ENCODE measurements at places on chromosomes 16 and 17.

- DNase-seq = peak; percentile 23
Measured at GRCh38 chr17:7440113-7440833, 961 bp downstream of the FGF11 start.

- DNase-seq = peak; percentile 50
Measured at GRCh38 chr17:10616502-10617119, 40.5 kb downstream of the MYH3 start.

- DNase-seq = no peak
Measured at GRCh38 chr17:30339086-30339485, 5.2 kb upstream of the TMIGD1 start.

DNA sequence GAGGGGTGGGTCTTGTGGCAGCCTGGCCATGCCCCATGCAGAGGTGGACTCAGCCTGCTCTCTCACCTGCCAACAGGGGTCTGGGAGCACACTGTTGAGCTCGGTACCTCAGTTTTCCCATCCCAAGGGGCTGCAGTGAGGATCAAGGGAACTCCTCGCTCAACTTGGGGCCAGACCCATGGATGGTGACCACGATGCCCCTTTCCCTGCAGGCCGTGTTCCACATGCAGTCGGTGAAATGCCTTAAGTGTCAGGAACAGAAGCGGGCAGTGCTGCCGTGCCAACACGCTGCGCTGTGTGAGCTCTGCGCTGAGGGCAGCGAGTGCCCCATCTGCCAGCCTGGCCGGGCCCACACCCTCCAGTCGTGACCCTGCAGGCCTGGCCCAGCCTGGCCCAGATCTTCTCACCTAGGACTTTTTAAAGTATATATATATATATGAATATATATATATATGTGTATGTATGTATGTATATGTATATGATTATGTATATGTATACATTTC is 20.1 kb downstream of the UNC13D start:
- DNase-seq = no peak

GRCh38 chr17:72715906-72716572 is 376.4 kb downstream of the SLC39A11 start:
- DNase-seq = no peak

- no peak for DNase-seq
Measured at GRCh38 chr17:51475730-51476129, 215.4 kb downstream of the UTP18 start.

DNA sequence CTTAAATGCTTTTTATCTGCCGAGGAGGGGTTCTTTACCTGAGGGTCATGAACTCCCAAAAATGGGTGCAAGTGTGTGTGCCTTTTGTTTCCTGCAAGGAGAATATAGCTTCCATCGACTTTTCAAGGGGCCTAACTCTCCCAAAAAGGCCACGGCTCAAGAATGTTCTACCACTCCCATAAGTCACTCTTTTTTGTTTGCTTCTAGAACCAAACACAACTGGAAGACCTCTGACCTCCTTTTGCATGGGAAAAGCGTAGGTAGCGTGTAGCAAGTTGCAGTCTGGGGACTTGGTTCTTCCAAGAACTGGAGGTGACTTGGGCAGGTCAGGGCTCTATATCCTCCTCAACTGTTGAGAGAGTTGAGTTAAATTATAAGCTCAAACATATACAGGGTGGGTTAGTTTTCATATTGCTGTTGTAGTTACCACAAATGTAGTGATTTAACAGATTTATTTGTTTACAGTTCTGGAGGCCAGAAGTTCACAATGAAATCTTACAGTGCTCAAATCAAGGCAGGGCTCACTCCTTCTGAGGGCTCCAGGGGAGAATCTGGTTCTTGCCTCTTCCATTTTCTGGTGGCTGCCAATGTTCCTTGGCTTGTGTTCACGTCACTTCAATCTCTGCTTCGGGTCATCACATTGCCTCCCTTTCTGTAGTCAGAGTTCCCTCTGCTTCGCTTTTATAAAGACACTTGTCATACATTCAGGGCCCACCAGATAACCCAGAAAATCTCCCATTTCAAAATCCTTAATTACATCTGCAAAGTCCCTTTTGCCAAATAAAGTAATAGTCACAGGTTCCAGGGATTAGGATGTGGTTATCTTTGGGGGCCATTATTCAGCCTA is 1.4 kb downstream of the TMEM97 start:
- DNase-seq = no peak

- peak; percentile 66 for DNase-seq
Measured at GRCh38 chr17:40909351-40909750, 24.3 kb upstream of the KRT20 start.

- no peak for DNase-seq
Measured at GRCh38 chr16:2384426-2384825, 43.9 kb upstream of the ABCA3 start.

- peak; percentile 67 for DNase-seq
Measured at GRCh38 chr16:19886073-19886941, 1.7 kb upstream of the GPRC5B start.

DNA sequence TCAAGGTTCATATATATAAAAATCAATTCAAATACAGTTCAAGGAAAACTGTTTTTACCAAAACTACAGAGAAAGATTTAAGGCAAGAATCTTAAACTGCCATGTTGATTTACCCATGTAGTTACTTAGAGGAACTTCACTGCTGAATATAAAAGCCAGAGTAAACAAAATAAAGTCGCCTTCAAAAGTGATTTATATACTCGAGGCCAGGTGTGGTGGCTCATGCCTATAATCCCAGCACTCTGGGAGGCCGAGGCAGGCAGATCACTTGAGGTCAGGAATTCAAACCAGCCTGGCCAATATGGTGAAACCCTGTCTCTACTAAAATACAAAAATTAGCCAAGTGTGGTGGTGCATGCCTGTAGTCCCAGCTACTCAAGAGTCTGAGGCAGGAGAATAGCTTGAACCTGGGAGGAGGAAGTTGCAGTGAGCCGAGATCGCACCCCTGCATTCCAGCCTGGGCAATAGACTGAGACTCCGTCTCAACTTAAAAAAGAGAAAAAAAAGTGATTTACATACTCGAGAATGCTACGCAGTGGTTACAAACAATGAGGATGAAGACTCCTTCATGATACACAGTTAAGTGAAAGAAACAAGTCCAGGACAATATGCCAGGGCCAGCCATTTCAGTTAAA is 54.1 kb upstream of the CNEP1R1 start:
- DNase-seq = no peak

- DNase-seq = peak; percentile 38
Measured at GRCh38 chr17:534071-534691, 180.5 kb downstream of the VPS53 start.

- DNase-seq = no peak
Measured at GRCh38 chr16:35628976-35629375, 2169.6 kb downstream of the TP53TG3F start.

DNA sequence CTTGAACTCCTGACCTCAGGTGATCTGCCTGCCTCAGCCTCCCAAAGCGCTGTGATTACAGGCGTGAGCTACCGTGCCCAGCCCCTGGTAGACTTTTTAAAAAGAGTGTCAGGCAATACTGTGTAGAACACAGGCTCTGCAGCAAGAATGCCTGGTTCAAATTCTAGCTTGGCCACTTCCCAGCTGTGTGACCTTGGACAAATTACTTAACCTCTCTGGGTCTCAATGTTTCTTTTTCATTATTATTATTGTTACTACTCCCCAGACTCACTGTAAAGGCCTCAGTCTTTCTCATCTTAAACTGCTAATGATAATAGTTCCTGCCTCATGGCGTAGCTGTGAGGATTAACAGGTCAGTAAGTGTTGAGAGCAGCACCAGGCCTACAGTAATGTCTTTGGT is 114.3 kb downstream of the LITAF start:
- no peak for DNase-seq

DNA sequence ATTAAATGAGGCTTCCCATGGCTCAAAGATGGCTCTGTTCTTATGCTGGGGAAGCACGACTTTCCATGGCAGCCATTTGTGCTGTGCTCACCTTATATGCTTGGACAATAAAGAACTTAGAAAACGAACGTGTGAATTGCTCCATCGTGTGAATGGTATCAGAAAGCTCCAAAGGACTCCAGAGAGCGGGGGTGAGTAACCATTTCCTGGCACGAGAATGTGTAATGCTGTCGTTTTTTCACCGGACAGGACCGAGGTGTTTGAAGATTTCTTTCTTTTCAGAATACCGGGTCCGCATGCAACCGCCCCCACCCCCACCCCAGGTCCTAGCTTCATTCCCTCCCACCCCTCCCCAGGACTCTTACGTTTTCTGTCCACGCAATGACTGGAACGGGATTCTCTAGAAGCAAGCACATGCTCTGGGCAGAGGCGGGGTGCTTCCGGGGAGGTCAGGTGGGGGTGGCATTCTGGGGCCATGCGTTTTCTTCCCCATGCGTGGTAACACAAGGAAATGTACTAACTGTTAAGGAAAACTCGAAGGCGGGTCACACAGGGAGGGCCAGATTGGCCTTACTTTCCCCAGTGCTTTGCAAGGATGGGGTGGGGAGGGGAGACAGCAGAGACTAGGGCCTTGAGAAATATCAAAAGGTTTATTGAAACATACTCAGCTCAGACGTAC is 26.2 kb downstream of the GPRC5B start:
- no peak for DNase-seq

DNA sequence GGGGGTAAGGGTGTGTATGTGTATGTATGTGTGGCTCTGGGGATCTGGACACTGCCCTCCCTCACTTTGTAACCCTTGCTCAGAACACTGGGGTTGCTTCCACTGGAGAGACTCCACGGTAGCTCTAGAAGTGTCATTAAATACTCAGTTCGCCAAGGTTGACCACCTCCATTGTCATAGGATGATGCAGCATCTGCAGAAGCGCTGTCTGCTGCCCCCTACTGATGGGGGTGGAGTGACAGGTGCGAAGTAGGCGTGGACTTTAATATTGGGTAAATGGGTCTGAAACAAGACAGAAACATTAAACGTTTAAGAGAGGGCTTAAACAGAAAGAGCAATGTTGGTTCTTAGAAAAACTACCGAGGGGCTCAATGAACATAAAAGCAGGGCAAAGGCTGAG is 35.5 kb upstream of the STAC2 start:
- DNase-seq = no peak

DNA sequence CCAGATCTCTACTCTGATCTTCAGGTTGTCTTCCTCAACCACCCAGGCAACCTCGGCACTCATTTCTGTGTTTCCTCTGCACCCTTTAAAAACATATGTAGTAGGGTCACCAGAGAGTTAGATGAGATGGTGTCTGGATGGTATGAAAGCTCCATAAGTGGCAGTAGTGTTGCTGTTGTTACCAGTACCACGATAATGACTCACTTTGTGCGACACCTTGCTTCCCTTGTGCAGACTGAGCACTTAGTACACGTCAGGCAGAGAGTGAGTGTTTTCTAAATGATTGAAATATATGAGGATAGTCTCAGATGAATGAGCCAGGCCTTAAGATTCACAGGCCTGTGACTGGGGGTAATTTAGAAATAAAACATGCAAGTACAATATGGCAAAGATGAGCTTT is 188.7 kb downstream of the MAF start:
- DNase-seq = no peak

GRCh38 chr17:69575346-69575761 is 160.9 kb downstream of the MAP2K6 start:
- DNase-seq = no peak
